ENCODE measurements at places on chromosomes 3 and 15.

- no peak for DNase-seq
Measured at GRCh38 chr3:108501535-108501934, 8.9 kb downstream of the MYH15 start.

DNA sequence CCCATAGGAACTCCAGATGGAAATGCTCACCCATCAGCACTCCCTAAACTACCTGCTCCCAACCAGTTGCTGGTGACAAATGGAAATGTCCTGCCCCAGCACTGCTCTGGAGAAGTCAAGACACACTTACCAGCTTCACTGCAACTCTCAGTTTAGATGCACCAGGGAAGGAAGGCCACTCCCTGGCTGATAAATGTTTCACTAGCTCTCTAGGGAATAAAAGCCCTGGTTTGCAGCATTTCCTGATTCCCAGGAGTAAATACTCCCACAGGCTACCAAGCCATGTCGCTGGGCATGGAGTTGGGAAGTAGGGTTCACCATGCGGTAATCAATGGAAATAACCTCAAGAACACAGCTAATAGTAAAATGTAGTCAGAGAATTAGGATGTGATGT, 112.0 kb upstream of the NEO1 start:
- DNase-seq, result no peak

DNA sequence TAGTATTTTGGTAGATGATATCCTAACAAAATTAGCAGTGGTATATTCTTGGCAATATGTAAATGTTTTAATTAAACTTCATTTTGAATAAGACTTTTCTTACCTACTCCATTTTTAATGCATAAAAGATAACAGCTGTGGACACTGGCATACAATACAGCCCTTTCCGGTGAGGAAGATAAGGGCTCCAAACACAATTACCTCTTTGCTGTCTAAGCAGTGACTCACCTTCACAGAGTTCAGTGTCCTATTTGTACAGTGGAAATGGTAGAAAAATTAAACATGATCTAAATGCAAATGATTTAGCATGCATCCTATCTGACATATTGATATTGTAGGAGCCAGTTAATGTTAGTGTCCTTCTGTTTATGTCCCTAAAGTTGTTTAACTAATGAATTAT, 969.4 kb downstream of the PLOD2 start:
- no peak for DNase-seq

- no peak for DNase-seq
Measured at GRCh38 chr15:78880242-78880533, 7.5 kb downstream of the MORF4L1 start.

DNA sequence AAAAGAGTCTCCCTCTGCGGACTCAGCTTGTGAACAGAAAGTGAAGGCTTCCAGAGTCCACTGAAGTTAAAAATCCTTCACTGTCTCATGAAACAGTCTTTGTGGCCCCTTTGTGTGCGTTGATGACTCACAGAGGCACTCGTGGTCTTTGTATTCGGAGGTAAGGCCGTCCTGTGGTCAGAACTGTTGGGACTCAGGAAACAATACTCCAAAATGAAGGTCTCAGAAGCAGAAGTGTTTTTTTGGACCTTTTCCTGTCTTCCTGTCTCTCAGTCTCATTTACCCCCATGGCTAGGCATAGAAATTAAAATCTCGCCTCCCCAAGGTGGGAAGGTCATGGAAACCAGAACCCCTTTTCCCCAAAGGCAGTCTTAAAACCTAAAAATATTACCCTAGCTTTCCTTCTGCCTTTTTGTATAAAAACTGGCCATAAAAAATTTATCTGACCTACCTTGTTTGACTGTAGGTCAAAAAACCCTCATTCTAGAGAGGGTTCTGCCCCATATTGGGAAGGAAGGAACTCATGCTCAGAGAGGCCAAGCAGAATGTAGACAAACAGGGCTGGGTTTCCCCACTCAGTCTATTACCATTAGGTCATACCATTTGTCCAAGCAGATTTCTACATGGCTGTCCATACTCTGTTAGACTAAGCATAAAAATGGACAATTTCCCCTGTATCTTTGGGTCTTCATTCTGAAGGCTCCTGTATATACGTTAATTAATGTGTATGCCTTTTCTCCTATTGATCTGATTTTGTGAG, 19.1 kb upstream of the EPB42 start:
- DNase-seq, result no peak

Measured in stimulated activated CD4-positive, alpha-beta T cell treated with anti-CD3 and anti-CD28 coated beads, Interleukin-2, amount 100 ng/mL, for 24 hours (primary cell).